ENCODE measurements at places on chromosomes 16 and 17.

DNA sequence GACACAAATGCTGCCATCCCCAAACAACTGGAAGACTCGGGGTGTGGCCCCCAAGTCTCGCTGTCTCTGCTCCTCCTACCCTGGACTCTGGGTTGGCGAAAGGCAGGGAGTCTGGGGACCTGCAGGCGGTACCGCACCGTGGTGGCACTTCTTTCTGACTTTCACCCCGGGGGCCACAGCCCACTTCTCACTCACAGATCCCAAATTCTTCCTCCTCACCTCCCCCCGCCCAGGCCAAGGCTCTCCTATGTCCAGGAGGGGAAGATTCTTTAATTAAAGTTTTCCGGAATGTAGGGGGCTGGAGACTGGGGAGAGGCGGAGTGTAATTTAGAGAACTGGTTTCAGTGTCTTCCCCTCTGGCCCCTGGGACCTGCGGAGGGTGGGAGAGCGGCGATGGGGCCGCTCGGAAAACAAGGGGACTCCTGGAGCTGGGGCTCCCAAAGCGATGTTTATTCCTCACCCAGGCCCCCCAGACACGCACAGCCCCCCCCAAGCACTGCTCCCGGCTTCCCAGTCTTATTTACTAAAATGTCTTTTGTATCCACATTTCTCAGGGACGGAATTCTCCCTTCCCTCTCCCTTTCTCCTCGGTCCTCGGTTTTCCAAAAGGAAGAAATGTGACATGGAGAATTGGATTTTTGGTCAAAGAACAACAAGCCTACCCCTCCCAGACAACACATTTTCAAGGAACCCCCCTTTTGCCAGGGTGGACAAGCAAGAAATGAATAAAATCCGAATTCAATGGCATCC is 1.2 kb downstream of the WNT3 start:
- DNase-seq, result no peak

DNA sequence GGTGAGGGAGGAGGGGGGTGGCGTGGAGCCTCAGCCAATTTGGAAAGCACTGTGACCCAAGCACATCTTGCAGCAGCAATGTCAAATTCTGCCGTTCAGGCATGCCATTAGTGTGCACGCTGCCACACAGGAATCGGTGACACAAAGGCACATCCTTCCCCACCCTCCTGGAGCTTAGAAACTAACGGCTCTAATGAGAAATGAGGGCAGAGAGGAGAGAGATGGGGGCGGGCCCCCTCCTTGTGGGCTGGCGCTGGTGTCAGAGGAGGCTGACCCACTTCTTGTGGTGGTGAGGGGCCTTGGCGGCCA is 94.8 kb downstream of the RTN4RL1 start:
- DNase-seq, result no peak

- DNase-seq, result no peak
Observed at GRCh38 chr17:74467221-74467951, 952 bp downstream of the CD300A start.

DNA sequence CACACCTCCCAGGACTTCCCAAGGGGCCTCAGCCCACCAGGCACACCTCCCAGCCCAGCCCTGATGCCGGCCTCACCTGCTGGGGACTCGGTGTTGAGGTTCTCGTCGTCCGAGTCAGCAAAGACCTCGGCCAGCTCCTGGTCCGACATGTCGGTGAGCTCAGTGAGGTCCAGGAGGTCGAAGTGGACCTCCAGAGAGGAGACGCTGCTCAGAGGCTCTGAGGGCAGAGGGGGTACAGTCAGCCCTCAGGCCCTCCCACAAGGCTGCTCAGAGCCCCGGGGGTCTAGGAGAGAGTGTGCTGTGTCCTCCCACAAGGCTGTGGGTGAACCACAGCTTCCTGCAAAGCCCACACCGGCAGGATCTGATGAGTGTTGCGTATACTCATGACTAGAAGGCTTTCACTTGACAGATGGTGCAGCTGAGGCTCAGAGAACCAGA is 10.5 kb downstream of the DBNDD1 start:
- no peak for DNase-seq

- no peak for DNase-seq
Observed at GRCh38 chr16:50467943-50468748, 80.0 kb upstream of the NKD1 start.

GRCh38 chr16:85625053-85625452 is 11.9 kb downstream of the GSE1 start:
- no peak for DNase-seq

- no peak for DNase-seq
Observed at GRCh38 chr16:61233713-61234112, 802.5 kb downstream of the CDH8 start.
